ENCODE measurements at places on chromosomes 4 and X.
A peak's percentile ranks its signal among the peaks of the same experiment; 100 is the strongest.

GRCh38 chr4:72557021-72557420 is 12.0 kb downstream of the ADAMTS3 start:
- no peak for DNase-seq

GRCh38 chrX:9953396-9953795 is 13.8 kb upstream of the CLDN34 start:
- no peak for DNase-seq

GRCh38 chr4:26687728-26688127 is 103.8 kb downstream of the TBC1D19 start:
- no peak for DNase-seq

DNA sequence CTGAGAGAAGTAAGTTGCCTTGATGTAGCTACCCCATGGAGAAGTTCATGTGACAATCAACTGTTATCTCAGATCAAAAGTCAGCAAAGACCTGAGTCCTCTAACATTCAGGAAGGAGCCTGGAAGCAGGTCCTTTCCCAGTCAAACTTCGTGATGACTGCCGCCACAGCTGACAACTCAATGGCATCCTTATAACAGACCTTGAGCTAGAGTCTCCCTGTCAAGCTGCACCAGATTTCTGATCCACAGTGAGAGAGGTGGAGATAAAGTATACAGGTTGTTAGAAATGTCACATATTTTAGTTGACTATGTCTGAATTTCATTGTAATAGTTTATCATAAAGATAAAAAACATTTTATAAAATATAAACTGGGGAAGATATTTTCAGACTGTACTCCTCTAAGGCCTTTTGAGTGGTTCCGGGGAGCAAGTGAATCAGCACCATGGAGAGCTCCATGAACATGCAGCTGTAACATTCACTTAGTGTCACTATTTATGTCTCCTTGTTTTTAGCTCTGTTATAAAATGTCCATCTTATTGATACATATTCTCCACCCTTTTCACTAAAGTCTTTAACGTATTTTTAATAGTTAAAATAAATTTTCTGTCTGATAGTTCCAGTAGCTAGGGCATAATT is 1653.5 kb upstream of the AGA start:
- peak; percentile 57 for DNase-seq

- DNase-seq: no peak
Observed at GRCh38 chrX:133645256-133645655, 230.0 kb upstream of the GPC4 start.

DNA sequence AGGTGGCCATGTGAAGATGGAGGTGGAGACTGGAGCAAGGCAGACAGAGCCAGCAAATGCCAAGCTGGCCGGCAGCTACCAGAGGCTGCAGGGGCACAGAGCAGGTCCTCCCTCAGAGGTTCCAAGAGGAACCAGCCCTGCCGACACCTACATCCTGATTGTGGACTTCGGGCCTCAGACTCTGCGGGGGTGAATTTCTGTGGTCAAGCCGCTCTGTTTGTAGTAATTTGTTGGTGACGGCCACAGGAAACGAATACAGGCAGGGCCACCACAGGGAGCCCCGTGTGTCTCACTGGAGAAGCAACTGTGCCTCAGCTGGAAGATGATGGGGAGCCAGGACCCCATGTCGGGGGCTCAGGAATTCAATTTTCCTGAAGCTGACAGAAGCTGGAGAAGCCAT is 28.3 kb downstream of the ZFYVE28 start:
- no peak for DNase-seq

DNA sequence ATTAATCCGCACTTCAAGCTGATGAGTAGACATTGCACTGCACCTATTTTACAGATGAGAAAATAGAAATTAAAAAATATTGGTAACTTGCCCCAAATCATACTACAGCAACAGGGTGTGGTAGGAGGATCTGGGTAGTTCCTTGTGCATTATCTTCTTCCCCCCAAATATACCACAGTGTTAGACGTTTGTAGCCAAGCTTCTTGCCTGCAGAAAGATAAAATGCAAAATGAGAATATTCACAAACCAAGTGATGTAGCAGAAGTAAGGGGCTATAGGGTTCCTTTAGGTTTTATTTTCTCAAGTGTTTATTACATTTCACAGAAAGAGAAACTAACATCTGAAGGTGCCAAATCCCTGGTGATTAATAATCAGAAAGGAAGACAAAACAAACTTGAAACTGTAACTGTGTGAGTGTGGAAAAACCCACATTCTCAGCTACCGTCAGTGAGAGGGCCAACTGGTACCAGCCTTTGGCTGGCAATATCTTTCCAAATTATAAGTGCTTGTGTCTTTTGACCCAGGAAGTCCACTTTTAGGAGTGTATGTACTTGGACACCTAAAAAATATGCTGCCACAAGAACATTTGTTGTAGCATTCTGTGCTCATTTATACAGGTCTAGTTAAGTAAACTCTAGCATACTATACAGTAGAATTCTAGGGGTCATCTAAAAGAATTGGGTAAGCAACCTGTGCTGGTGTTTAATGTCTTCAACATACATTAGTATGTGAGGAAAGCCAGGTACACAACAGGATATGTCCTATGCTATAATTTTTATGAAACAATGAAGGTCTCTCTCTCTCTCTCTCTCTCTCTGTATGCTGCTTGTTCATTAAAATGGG is 6.7 kb upstream of the CD38 start:
- no peak for DNase-seq

DNA sequence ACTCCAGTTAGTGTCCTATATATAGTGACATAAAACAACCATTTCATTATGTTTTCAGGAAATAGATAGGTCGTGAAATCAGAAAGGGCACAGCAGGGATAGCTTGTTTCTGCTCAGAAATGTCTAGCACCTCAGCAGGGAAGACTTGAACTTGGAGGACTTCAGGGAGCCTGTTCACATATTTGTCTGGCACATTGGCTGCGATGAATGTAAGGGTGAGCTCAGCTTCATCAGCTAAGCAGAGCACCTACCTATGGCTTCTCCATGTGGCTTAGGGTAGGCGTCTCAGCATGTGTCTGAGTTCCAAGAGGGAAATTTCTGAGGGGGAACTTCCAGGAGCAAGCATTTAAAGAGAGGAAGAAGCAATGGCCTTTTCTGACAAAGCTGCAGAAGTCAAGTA is 126.2 kb downstream of the PCDH10 start:
- DNase-seq: no peak

GRCh38 chr4:107712236-107712635 is 7.8 kb downstream of the PAPSS1 start:
- DNase-seq: no peak

DNA sequence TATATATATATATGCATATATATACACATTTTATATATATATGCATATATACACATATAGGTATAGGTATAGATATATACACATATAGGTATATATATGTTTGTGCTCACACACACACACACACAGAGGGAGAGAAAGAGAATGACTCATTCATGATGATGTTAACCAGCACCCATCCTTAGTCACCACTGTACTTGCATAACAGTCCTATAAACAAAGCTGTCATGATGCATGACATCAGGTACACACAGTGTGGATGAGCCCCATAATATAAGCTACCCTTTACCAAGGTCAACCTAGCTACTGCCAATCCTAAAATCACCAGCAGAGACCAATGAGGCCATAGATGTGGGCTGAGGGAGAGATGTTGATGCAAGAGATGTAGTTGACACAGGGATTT is 1408.0 kb downstream of the RAPGEF2 start:
- DNase-seq: no peak

GRCh38 chrX:26649534-26649933 is 433.6 kb downstream of the MAGEB5 start:
- no peak for DNase-seq

DNA sequence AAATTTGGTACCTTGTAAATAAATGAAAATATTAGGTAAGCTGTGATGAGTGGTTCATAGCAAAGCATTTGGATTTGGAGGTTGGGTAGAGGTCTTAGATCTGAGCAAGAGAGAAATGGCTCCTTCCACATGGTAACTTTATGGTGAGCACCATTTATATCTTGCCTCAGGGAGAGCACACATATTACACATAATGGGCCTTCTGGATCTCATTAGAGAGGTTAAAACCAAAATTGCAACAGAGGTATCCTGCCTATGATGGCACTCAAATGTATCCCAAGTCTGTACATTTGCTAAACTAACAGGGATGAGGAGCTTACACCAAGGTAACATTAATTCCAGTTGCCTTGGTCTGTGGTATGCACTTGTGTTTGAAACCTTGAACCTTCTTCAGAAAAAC is 87.1 kb upstream of the PUDP start:
- DNase-seq: no peak

GRCh38 chr4:95758001-95758400 is 81.9 kb upstream of the PDHA2 start:
- DNase-seq: no peak

GRCh38 chr4:180280076-180280475 is 1963.1 kb upstream of the TENM3 start:
- DNase-seq: no peak
